ENCODE measurements at places on chromosomes 4 and X.

- DNase-seq = no peak
Observed at GRCh38 chr4:122861172-122861943, 34.7 kb downstream of the FGF2 start.

GRCh38 chr4:1379351-1379781 is 26.9 kb downstream of the NKX1-1 start:
- no peak for DNase-seq

DNA sequence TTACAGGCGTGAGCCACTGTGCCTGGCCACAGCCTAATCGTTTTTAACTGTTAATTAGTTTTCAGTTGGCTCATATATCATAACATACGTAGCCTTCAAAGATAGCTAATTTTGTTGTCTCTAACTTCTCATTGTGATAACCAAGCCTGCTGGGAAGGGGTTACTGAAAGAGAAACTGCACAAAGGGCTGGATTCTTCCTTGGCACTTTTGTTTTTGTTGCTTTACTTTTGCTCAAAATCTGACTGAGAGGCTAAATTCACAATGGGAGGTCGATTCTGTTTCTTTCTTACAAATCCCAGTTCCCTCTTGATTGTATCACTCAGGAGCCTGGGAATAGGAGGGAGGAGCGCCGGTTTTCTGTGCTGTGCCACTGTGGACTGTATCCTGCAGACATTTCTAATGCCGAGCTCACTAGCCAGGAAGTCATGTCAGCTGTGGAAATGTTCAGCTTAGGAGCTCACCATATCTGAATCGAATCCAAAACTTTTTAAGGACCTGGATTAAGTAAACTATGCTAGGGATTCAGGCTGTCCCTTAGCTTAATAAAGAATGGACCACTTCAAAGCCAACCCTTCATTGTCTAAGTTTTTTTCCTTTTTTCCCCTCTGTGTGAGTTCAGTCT is 120.5 kb upstream of the FAT1 start:
- DNase-seq = peak; percentile 51

- no peak for DNase-seq
Observed at GRCh38 chr4:99630857-99631360, 26.7 kb downstream of the C4orf54 start.

GRCh38 chr4:1245481-1246051 is 3.4 kb downstream of the CTBP1 start:
- no peak for DNase-seq
